Hindlimb muscle (tissue), 1 donor: ENCODE measurements at places on chromosomes 6 and 20.

GRCh38 chr20:48759631-48760245 lies 68.1 kb downstream of the PREX1 start:
- DNase-seq, result no peak

- no peak for DNase-seq
These were observed 18.3 kb downstream of the KIF6 start for GRCh38 chr6:39706819-39707335.

GRCh38 chr20:38272961-38273360 lies 12.4 kb upstream of the KIAA1755 start:
- no peak for DNase-seq

DNA sequence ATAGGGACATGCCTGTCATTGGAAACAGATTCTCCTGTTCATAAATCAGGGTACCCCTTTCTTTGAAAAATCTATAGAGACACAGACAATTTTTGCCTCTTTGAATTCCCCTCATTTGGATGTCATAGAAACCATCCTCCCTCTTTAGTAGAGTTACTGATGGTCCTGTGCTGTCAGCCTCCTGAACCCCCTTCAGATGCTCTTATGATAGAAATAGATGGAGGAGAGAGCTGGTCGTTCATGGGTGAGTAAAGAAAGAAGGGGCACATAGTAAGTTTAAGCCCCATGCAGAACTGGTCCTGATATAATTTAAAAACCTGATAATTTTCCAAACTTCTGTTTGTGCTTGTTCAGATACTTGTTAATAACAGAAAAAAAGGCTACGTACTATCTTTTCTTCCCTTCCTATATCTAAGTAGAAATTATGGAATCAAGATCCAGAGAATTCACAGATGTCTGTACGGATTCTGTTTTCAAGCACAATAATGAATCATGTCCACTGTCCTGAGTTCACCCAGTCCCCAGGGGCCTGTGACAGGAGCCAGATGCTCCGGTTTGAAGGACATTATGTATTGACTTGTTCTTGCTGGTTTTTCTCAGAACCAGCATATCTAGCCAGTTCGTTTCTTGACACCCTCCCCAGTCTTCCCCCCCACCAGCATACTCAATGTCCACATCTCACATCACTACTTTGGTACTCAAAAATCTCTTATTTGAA lies 78.1 kb downstream of the NCOA7 start:
- no peak for DNase-seq

DNA sequence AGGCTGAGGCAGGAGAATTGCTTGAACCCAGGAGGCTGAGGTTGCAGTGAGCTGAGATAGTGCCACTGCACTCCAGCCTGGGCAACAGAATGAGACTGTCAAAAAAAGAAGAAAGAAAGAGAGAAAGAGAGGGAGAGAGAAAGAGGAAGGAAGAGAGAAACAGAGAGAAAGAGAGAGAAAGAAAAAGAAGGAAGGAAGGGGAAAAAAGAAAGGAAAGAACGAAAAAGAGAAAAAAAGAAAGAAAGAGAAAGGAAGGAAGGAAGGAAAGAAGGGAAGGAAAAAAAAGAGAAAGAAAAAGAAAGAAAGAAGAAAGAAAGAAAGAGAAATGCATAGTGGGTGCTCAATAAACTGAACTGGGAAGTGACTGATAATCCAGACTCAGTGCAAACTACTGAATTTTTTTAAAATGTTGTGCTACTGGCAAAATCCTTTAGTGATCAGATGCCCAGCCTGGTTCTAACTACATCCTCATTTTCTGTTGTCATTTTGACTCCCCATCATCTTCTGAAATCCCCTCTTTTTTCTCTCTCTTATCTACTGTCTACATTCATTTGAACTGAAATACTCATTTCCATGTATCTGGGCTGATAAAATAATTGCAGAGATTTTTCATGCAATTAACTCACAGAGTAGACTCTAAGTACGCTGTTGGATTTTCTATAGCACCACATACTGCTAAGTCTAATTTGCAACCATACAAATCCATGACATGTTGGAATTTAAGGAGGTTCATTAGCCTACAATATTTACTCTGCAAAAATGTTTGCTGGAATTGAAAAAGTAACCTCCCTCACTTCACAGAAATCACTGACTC lies 85.3 kb upstream of the HIVEP1 start:
- no peak for DNase-seq

GRCh38 chr6:31293343-31293742 lies 21.5 kb upstream of the HLA-C start:
- no peak for DNase-seq

DNA sequence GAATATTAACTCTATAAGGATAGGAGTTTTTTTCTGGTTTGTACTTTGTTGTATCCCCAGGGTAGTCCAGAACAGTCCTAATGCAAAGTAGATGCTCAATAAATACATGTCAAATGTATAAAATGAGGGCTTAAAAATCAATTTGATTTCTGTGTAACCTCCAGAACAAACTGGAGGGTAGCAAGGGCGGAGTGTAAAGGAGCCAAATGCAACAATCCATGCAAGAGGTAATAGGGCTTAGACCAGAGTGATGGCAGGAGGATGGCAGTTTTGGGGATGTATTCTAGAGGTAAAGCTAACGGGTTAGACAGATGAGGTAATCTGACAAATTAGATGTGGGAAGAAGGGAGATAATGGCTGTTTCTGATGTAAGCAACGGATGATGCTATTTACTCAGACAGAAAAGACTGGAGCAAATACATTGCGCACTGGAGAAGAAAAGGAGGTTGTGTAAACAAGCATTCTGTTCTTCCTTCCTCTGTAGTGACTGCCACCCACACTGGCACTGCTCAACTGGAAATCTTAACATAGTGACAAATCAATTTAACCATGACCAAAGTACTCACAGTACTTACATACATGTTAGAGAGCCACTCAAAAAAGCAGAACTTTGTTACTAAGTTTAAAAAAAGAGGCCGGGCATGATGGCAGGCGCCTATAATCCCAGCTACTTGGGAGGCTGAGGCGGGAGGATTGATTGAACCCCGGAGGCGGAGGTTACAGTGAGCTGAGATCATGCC lies 2.0 kb downstream of the ZNF318 start:
- no peak for DNase-seq

GRCh38 chr6:70390067-70390466 lies 23.2 kb upstream of the FAM135A start:
- no peak for DNase-seq

DNA sequence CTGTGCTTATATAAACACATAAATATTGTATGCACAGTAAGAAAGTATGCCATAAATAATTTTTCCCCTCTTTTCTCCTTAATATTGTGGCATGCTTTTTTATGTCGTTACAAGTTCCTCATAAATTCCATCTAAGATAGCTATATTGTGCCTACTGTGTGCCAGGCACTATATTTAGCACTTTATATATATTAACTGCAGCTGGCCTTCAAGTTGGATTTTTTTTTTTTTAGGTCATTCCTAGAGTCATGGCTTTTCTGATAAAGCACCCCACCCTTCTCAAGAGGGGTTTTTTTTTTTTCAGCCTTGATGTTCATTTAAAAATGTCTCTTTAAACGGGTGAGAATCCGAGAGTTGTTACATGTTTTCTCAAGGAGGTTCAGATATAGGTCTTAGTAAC lies 42.8 kb upstream of the RNF8 start:
- no peak for DNase-seq

DNA sequence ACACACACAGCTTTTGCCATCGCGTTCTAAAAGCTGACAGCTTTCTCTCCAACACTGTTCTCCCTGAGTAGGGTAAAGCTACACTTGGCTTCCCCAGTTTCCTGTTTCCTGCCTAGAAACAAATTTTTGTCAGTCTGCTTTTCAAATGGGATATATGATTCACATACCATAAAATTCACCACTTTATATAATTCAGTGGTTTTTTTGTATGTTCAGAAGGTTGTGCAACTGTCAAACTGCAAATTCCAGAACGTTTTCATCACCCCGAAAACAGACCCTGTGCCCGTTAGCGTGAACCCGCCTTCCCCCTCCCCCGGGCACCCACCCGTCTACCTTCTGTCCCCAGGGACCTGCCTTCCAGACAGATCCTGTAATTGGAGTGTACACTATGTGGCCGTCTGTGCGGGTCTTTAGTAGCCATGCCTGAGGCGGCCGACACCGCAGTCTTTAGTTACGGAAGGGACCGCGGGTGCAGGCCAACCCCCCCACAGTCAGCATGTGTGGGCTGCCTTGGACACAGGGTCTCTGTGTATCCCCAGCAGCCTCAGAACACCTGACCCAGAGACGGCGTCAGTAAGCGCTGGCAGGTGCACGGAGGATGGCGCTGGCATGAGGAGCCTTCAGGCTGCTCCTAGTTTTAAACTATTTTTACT lies 16.6 kb downstream of the HRH3 start:
- DNase-seq, result no peak

DNA sequence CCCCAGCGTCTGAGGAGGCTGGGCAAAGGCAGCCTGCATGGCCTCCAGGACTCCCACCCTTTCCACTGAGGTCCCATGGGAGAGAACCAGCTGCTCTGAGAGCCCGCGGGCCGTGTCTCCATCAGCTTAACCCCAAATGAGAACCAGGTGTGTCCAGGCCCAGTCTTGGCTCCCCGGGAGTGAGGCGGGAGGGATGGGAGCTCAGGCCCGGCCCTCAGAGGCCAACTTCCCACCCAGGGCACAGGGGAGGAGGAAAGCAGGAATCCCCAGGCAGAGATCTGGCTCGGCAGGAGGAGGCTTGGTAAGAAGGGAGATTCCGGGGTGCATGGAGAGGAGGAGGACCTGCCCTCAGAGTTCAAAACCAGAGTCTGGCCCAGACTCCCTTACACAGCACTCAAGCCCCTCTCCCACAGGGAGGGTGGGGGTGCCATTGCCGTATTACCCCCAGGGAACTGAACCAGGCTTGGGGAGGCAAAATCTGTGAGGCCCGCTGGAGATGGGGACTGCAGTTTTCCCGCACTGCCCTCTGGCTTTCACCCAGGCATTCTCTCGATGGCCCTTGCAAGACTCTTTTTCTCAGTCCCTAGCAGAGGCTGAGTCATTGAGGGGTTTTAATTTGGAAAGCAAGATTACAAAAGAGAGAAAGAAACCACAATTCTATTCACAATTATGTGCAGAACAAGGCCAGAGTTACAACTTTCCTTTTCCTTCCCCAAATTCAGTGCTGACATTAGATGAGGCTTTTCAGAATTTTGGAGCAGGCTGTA lies 17.1 kb downstream of the FOXF2 start:
- no peak for DNase-seq

GRCh38 chr6:11250108-11250507 lies 17.6 kb upstream of the NEDD9 start:
- no peak for DNase-seq

- DNase-seq, result no peak
These were observed 55.0 kb upstream of the EXOC2 start for GRCh38 chr6:747921-748320.

GRCh38 chr20:53922901-53923314 lies 147.5 kb downstream of the BCAS1 start:
- no peak for DNase-seq

DNA sequence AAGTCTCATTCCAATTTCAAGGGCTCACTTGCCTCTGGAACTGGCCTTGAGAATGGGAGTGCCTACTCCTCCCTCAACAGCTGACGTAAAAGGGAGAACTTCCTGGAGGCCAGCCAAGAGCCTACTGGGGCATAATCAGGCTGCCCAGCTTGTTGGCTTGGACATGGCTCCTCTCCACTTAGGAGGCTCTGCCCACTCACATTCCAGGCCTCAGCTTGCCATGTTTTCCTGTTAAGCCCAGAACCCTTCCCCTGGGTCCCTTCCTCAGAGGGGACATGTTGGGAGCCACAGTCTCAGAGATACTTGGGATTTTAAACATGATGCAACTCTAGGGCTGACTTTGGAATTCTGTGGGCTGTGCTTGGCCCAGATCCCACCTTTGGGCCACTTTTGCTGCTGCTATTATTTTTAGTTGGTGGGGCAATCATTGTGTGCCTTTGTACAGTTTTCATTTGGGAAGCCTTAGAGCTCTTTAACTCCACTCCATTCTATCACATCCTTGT lies 31.5 kb upstream of the ADTRP start:
- no peak for DNase-seq

GRCh38 chr6:9485992-9486391 lies 928.9 kb downstream of the TFAP2A start:
- DNase-seq, result no peak

DNA sequence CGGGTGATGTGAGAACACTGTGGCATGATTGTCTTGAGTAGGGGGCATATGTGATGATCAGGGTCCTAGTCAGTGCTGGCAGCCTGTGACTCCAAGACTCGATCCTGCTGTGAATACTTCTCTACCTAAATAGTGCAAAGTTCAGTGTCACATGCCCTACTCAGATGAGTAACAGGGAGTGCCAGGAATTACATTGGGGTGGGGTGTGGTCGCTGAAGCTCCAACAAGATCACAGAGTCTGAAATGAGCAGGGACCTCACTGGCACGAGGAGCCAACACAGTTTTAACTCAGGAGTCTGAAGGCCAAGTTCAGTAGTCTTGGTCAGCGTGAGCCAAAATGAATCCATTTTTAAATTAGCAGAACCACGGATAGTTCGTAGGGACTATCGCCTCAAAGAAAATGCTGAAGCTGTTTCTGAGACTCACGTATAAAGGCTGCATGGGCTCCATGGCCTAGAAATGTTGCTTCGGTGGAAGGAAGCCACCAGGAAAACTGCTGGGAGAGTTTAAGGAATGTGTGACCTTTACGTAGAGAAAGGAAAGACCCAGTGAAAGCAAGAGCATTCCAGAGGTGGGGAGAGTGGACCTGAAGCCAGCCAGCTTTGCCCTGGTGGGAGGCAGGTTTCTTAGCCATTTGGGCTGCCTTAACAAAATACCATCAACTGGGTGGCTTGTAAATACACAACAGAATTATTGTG lies 72.2 kb downstream of the RPP40 start:
- no peak for DNase-seq

- no peak for DNase-seq
These were observed 79.5 kb upstream of the RNF217 start for GRCh38 chr6:124882579-124883393.

DNA sequence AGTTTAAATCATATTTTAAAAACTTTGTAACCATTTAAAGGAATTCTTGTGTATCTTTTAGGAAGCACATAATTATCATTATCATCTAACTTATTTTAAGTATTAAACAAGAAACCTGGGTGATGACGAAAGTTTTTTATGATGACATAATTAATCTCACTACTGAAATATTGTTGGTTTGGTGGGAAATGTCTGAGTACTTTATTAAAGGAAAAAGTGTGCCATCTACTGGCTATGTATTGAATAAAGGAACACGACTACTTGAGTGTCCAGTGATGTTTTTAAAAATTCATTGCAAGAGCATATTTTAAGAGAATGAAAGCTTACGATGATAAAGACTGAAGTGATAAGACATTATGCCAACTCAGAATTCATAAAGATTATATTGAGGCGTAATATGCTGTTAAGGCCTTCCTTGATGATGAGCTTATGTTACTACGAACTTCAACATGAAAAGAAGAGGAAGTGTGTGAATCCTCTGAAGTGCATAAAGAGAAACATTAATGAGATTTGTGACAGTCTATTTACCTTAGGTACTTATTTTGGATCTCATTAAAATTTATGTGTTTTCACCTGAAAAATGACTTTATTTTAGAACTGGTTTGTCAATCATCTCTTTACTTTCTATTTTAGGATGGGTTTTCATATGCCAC lies 12.0 kb upstream of the TRMT11 start:
- peak; percentile 26 for DNase-seq

GRCh38 chr6:103326760-103327757 lies 1532.7 kb downstream of the HACE1 start:
- peak; percentile 24 for DNase-seq
